ENCODE measurements at places on chromosomes 13 and 19.

DNA sequence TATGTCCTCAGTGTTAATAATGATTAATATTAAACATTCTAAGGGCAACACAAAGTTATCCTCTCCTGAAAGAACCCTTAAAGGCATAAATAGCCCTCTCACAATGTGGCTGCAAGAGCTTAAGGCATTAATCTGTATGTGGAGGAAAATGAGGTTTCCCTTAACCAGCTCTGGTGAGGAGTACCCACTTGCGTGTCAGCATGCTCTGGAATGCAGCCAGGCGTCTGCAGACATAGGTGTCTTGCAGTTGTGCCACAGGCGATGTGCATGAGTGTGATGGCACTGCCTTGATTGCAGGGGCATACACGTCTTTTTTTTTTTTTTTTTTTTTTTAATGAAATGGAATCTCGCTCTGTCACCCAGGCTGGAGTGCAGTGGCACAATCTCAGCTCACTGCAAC is 91.9 kb downstream of the RAB20 start:
- no peak for DNase-seq

GRCh38 chr13:97753942-97754670 is 199.4 kb upstream of the IPO5 start:
- no peak for DNase-seq

DNA sequence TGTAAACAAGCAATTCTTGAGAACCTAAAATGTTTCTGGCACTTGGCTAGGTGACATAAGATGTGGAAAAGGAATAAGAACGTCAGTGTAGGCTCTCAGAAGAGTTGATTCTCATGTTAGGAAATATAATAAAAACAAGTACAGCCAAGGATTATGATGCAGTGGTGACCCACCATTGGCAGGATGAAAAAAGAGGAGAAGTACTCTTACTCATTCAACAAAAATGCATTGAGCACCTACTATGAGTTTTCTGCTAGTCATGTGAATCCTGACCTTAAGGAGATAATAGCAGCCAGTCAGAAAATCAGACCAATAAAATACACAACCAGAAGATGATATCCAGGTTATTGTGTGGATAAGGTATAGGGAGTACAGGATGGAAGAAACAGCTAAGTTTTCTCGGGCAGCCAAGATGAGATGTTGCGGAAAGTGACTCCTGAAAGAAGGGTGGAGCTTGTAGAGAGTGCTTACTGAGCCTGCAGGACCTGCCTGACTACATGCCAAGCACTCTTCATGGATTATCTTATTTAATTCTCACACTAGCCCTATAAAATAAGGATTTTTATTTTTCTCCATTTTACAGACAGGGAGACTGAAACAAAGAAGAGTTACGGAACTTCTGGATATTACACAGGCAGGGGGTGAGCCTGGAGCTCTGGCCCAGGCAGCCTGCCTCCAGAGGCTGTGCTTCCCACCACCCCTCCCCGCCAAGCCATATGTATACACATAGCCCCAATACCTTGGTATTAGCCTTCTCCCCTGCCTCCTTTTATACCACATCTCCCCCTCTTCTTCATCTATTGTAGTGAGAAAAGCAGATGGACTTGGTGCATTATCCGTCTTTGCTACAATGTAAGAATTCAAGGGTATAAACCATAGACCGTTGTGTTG is 58.0 kb downstream of the TGDS start:
- no peak for DNase-seq

DNA sequence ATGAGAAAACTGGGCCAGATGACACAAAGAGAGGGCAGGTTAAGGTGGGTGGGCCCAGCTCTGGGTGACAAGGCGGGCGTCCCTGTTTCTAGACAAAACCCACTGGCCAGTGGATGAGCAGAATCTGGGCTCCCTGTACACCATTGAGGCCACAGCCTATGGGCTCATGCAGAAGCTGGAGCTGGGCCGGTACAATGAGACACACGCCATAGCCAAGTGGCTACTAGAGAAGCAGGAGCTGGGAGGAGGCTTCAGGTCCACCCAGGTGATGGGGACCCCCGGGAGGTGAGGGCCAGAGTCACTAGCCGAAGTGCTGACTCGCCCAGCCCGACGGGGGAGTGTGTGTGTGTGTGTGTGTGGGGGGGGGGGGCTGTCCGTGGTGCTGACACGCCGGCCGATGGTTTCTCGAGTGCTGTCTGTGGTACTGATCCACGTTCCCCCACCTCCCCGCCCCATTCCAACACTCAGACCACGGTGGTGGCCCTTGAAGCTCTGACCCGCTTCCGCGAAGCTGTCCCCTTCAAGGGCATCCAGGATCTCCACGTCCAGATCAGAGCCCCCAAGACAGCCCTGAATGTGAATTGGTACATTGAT is 24.3 kb upstream of the SHFL start:
- no peak for DNase-seq

DNA sequence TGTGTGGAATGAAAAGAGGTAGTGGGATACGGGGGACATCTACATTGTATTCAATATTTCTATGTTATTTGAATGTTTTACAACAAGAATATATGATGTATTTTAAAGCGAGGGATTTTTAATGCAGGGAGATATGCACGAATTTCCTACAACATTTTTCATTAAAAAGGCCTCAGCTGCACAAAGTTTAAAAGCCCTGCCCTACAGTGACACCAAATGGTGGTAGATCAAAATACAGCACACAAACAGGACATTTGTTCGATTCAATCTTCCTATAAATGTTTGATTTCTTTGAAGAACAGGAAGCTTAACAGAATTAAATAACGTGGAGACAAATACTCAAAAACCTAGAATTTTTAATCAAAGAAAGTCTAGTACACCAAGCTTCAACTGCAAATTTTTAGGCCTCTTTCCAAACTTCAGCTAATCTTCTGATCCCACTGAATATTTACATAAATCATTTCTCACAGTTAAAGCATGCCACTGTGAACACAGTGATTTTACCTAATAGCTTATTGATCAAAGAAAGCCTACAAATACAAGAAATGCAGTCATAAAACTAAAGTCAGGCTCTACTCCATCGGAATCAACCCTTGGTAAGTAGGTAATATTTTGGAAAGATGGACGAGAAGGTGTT is 257.2 kb downstream of the DIAPH3 start:
- DNase-seq = no peak

DNA sequence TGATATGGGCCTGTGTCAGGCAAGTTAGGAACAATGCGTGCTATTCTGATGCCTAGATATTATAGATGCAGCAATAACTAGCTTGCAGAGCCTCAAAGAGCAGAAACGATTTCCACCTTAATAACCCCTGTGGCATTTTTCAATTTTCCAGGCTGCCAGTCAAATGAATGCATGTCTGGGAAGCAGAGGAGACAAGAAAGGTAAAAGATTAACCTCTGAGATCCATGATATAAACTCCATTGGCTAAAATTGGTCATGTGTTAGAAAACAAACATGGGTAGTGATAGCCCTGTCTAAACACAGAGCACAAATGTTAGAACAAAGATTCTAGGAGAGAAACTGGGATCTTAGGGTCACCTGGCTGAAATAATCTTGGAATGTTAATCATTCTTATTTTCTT is 811.1 kb downstream of the DIAPH3 start:
- DNase-seq = no peak

DNA sequence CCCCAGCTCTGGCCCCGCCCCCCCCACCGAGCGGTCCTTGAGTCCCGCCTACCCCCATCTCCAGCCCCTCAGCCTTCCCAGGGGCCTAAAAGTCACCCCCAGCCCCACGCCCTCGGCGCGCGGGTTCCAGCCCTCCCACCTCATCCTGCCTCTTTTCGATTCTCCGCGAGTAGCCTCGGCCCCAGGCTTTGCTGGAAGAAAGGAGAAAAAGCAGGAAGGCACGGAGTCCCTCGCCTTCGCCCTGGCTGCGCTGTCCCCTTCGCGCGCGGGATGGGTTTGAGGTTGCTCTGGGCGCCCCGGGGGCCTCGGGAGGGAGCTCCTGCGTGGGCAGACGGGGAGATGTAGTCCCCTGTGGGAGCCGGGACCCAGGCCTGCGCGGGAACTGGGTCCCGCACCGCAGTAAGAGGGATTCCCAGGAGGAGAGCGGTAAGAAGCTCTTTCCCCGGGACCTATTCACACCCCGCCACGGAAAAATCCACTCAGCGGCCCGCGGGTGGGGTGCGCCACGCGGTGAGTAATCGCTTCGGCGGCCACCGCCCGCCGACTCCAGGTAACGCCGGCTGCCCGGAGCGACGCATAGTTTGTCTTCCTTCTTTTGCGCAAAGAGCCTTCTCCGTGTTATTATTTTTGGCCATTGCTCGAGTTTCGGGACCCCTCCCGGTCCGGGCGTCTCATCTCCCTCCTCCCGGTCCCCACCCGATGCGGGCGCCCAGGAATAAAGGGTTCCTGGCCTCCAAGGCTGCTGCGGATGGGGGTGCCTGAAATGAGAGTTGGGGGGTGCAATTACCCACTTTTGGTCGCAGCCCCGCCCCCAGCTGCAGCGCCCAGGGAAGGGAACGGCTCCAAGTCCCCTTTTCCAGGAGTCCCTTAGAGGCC is 865 bp upstream of the CRLF1 start:
- DNase-seq = no peak

DNA sequence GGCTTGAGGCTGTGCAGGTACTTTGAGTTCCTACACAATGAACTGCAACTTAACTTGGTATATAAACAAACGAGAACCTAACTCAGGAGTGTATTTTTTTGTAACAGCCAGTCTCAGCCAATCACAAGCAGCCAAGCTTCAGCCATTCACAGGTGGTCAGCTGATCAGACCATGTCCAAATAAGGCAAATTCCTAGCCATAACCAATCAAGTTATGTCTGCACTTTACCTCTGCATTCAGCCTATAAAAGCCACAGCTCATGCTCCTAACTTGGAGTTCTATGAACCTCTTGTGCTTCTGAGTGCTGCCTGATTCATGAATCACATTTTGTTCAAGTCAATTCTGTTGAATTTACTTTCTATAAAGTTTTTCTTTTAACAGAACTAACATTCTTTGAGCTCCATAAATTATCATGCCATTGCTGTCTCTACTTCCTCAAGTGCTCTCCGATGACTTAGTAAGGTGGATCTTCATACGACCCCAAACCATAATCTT is 16.8 kb upstream of the MEDAG start:
- no peak for DNase-seq

DNA sequence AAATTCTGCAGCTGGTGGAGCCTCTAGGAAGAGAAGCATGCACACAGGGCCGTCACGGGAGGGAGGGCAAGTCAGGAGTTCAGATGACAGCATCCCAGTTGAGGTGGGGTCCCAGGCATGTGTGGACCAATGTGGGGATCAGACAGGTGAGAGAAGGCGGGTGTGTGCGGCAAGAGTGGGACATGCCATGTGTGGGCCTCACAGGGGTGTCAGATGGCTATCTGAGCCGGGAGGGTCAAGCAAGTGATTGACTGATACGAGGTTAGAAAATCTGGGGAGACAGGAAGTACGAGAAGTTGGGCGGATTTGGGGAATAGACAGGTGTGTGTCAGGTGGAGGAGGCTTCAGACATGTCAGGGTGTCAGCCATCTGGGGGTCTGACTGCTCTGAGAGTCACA is 8.9 kb downstream of the RASGRP4 start:
- no peak for DNase-seq

DNA sequence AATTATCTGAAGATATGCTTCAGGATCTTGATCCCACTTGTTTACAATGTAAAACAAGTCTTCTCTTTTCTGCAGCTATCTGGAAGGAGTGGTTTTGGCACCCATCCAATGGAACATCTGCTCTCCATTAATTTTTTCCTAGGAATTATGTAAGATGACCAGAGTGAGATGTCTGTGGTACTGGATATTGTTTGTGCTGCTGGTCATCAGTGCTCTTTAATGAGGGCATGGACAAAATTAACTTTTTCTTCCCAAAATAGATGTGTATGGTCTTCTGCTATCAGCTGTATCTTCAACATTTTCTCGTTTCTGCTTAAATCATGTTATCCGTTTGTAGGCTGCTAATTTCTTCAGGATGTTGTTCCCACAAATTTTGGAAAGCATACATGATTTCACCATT is 415.4 kb upstream of the KLHL1 start:
- DNase-seq = no peak

DNA sequence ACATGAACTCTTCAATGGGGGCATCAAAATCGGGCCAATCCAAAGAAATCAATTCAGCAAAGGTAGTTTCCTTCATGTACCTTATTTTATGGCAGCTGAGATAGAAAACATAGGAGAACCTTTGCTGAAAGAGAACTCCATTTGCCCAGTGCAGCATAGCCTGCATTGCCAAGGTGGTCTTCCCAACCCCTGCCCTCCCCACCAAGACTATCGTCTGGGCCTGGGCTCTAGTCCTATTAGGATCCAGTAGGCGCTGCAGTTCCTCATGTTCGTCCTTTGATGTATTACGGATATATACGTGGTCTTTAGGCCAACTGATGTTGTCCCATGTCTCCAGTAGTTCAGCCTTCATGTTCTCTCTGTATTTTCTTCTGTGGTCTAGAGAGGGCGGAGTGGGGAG is 19.2 kb downstream of the NLRP13 start:
- no peak for DNase-seq

DNA sequence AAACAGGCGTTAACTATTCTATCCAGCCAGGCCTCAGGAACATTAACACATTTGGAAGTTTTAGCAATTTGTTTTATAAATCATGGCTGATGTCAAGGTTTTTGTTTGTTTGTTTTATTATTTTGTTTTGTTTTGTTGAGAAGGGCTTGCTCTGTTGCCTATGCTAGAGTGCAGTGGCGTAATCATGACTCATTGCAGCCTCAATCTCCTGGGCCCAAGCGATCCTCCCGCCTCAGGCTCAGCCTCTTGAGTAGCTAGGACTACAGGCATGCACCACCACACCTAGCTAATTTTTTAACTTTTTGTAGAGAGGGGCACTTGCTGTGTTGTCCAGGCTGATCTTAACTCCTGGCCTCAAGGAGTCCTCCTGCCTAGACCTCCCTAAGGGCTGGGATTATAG is 28.3 kb downstream of the NUP58 start:
- DNase-seq = no peak

GRCh38 chr13:113547238-113547971 is 37.1 kb upstream of the TFDP1 start:
- DNase-seq = no peak

GRCh38 chr13:112890316-112891145 is 78.5 kb upstream of the MCF2L start:
- DNase-seq = no peak

- DNase-seq = no peak
Measured at GRCh38 chr13:66262330-66262729, 967.8 kb downstream of the PCDH9 start.

DNA sequence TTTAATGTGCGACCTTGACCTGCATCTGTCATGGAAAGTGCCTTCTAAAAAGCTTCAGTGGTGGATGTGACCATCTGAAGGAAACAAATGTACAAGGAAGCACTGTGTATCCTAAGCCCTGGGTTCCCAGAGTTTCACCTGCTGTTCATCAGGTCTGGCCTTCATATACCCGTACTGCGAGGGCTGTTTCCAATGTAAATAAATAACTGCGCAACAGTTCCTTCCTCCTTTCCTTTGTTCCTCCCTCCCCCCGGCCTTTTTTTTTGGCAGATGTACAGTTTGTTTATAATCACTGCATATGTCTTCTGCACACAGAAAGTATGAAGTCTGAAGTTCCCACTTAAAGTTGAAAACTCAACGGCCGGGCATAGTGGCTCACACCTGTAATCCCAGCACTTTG is 5.2 kb downstream of the FAAP24 start:
- DNase-seq = no peak

- DNase-seq = no peak
Measured at GRCh38 chr13:58573743-58574142, 942.2 kb downstream of the PCDH17 start.

GRCh38 chr19:1864480-1865171 is 1.2 kb upstream of the KLF16 start:
- DNase-seq = no peak
